ENCODE measurements at places on chromosomes 11 and 22. TPM values are rescaled to one million over a fixed set of nuclear protein-coding genes. Genes with fewer than 3 reads are reported as not detected.

DNA sequence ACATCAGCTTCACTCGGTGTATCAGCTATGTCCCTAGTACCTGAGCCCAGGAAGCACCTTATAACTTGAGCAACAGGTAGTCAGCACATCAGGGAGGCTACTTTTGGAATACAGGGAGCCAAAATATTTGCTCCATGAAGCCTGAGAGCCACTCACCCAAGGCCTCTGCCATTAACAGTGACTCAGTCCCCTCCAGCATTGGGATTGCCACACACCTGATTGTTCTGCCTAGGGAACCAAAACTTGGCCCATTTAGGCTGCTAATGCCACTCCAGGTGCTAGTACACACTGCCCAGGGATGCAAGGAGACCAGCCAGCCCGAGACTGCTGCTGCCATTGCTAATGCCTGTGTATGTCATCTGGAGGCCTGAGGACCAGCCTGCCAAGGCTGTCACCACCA is 773.6 kb upstream of the TENM4 start:
- DNase-seq: no peak

The MUC5B gene
- total RNA-seq: not detected

DNA sequence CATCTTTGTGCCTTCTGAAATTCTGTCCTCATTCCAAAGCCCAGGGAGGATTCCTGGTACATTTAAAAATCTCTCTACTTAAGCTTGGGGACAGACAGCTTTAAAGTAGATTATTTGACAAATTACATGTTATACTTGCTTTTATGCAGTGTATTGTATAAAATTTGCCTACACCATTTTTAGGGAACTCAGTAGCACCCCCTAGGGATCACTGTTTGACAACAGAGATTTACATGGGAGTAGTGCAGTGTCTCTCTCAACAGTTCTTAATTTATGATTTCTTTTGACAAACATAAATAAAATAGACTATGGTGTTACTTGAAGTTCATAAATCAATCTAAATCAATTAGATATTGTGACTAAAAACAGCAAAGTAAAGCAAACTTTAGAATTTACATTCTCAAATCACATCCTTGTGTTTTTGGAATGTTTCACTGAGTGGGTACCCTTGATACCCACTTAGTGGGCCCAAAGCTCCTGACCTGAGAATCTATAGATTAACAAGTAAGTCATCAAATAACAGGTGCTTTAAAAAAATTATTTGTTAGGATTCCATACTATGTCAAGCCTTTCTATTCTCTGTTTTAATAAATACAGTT is 428.8 kb downstream of the DYNC2H1 start:
- no peak for DNase-seq

The DCHS1 gene
- 77.3 TPM for total RNA-seq

DNA sequence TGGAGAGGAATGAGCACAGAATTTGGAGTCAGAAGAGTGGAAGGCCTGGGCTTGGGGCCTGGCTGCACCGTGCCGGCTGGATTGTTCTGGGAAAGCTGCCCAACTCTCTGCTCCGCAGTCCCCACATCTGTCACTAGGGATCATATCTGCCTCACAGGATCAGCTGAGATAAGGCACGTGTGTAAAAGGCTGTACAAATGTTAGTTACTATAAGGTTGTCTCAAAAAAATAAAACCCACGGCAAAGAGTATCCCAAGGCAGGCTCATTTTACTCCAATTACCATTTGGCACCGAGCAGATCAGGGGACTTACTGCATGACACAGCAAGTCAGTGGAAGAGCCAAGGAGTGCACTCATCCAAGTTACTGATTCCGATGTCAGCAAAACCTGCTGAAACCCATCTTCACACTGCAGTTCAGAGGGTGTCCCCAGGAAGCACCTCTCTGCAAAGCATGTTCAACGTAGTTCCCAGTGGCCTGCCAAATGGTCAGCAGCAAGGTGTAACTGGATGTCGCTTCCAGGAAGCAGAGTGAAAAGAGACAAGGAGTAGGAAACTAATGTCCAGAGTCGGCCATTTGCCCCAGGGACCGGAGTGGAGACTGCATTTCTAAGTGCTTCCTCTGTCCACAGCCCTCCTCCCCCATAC is 18.1 kb upstream of the MRTFA start:
- DNase-seq: peak; percentile 62

DNA sequence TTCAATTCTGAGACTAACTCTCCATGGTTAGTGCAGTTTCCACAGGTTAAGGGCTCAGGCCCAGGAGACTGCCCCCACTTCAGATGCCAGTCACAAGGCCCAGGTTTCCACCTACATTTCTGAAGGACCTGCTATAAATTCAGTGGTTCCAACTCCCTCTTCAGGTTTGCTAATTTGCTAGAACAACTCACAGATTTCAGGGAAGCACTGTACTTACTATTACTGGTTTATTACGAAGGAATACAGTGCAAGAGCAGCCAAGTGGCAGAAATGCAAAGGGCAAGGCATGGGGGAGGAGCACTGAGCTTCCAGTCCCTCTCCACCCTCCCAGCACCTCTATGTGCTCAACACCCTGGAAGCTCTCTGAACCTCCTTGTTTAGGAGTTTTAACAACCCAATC is 39.3 kb upstream of the SPON1 start:
- DNase-seq: no peak

DNA sequence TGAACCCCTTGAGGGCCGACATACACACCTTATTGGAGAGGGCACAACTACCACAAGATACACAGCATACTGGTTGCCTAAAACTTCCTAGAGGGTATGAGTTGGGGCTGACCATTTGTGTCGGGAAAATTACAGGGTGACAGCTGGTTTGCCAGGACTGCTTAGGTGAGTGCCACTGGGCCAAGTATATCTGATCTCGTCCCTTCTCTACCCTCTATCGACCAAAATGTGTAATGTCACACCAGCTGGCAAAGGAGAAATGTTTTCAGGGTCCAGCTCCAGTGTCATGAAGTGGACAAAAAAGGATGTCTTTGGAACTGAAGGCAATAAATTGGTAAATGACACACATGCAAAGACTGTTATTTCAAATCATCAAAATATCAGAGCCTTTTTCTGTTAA is 126.1 kb downstream of the PGR start:
- DNase-seq: no peak

The TBX1 gene
- total RNA-seq: 0.34 TPM

The XRRA1 gene
- total RNA-seq: 12.3 TPM

- no peak for DNase-seq
Observed at GRCh38 chr11:134794192-134794591, 382.1 kb upstream of the B3GAT1 start.

- DNase-seq: no peak
Observed at GRCh38 chr11:45546366-45546765, 119.1 kb downstream of the CHST1 start.

The SLCO2B1 gene
- total RNA-seq: not detected

The TMEM86A gene
- 6.6 TPM for total RNA-seq
